Spinal cord (tissue), 10 donors: ENCODE measurements at places on chromosomes 1 and 21.

DNA sequence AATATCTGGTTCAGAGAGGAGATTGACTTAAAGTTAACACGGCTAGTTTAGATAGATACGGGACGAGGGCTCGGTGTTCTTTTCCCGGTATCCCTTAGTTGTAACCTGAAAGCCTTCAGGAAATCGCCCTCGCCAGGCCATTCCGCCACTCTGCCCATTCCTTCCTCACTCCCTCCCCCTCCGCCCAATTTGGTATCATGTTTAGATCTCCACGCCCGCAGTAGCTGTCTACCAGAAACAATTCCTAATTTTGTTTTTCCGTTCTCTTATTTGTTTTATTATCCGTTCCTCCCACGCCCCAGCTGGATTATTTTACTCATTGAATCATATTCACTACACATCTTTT lies 685 bp upstream of the VAMP4 start:
- DNase-seq, result no peak

GRCh38 chr1:37776946-37777516 lies 12.1 kb upstream of the EPHA10 start:
- DNase-seq, result no peak

DNA sequence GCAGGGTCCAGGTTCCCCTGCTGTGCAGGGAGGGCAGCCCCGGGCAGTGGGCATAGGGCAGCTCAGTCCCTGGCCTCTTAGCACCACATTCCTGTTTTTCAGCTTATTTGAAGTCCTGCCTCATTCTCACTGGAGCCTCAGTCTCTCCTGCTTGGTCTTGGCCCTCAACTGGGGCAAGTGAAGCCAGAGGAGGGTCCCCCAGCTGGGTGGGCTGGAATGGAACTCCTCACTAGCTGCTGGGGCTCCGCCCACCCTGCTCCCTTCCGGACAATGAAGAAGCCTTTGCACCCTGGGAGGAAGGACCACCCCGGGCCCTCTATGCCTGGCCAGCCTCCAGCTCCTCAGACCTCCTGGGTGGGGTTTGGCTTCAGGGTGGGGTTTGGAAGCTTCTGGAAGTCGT lies 32.8 kb upstream of the LHX4 start:
- DNase-seq, result no peak

DNA sequence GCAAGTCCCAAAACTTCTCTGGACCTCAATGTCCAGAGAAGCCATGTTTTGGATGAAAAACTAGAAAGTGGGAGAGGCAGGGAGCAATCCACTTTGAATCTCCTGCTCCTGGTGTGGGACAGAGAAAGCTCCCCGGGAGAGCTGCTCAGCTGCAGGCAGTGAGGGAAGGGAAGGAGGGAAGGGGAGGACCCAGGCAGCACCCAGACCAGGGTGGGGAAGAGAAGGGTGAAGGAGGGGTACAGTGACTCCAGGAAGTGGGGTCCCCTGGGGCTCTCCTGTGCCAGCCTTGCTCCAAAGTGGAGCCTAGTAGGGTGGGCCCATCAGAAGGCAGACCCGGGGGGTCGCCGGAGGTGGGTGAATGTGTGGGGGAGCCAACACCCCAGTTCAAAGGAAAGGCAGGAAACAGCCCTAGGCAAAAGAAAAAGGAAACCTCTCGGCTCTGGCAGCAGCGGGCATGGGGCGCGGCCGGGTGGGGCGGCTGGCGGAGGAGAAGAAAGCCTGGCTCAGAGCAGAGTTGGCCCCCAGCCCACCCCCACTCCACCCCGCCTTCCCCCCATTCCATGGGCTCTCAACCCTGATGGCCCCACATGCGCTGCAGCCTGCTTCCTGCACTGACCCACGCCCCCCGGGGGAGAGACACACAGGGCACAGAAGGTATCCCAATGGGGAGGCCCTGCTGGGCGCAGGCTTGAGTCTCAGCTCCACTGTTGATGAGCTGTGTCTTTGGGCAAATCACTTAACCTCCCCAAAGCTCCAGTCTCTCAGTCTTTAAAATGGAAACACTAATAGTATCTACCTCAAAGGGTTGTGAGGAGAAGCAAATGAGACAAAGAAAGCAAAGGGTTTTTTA lies 5.7 kb downstream of the LGR6 start:
- no peak for DNase-seq

GRCh38 chr1:111269825-111270406 lies 20.7 kb upstream of the CHIA start:
- DNase-seq, result no peak
